ENCODE measurements at places on chromosomes 3 and 15. TPM values are rescaled to one million over a fixed set of nuclear protein-coding genes. Genes with fewer than 3 reads are reported as not detected.

DNA sequence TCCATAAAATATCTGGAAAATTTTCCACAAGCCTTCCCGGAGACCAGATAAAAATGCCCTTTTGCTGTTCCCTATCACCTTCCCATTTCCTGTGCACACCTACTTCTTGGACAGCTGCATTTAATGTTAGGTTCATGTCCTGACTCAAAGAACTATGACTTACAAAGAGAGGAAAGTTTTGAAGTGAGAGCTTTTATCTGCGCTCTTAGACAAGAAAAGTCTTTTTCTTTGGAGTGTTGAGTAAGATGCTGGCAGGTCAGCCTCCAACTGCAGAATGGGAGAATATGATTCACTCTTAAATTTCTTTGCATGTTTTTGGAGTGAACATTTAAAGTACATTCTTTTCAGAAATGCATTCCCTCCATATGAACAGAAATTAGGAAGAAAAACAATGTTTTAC, 147.3 kb upstream of the DPH6 start:
- DNase-seq = no peak

Gene NEK10
- 3.3 TPM for total RNA-seq

Gene LIPH
- 0.51 TPM for total RNA-seq

GRCh38 chr15:48427960-48428547, 96.8 kb downstream of the DUT start:
- DNase-seq = no peak

DNA sequence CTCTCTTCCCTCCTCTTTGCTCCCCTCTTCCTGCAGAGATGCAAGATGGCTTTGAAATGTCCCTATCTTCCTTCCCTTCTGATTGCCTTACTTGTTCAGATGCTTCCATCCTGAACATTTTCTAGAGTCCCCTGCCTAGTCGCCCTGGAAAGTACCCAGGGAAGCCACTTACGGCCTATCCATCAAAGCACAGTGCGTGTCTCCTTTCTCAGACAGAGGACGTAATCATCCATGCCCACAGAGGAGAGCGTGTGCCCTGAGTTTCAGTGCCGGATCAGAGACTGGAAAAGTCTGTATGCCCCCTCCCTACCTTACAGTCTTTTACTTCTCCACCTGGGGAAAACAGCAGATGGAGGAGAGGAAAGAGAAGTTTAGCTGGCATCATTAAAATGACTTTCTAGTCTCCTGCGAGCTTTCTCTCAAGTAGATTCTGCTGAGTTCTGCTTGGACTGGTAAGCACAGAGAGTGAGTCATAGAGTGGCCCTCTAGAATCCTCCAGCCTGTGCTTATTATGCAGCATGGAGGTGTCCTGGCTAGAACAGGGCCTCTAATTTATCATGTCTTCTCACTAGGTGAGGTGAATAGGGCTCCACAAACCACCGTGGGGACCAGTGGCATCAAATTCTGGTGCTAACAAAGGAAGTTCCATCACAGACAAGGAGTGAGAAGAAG, 114.6 kb downstream of the SLCO3A1 start:
- no peak for DNase-seq

GRCh38 chr15:38129531-38130204, 123.0 kb upstream of the SPRED1 start:
- no peak for DNase-seq

DNA sequence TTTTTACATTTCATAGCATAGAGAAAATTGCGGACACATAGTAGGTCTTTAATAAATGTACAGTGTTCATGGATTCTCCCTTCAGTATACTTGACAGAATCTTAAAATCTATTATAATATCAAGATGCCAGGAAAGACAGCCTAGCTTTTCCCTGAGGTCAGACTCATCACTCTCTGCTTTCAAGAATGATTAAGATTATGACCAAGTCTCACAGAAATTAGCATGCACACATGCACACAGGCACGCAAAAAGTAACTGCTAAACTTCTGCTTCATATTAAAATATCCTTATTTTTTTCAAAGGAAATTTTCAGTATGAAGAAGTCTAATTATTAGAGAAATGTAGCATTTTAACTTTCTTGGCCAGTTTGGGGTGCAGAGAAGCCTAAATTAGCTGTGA, 493.8 kb upstream of the NECTIN3 start:
- no peak for DNase-seq

DNA sequence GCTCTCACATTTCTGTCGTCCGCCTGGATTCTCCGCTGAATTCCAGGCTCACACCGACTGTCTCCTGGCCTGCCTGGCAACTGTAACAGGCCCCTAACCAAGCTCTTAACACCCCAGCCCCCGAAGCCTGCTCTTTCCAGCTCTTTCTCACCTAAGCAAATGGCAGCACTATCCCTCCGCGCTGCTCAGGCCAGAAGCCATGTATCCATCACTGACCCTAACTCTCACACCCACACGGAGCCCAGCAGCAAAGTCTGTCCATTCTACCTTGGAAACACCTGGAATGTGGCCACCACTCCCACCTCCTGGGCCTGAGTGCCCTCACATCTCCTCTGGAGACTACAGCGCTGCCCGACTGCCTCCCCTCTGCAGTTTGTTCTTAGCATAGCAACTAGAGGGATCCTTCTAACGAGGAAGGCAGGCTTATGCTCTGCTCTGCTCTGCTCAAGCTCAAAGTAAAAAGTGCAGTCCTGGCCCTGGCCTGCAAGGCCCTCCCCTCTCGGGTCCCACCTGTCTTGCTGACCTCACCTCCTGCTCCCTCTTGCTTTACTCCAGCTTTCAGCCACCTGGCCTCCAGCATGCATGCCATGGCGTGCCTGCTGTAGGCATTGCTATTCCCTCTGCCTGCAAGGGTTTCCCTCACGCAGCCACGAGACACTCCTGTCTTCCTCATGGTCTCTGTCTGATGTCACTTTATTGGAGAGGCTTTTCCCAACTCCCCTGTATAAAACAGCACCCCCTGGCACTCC, 27.2 kb downstream of the FEM1B start:
- DNase-seq = no peak

Gene FGF7
- total RNA-seq = 7.2 TPM

DNA sequence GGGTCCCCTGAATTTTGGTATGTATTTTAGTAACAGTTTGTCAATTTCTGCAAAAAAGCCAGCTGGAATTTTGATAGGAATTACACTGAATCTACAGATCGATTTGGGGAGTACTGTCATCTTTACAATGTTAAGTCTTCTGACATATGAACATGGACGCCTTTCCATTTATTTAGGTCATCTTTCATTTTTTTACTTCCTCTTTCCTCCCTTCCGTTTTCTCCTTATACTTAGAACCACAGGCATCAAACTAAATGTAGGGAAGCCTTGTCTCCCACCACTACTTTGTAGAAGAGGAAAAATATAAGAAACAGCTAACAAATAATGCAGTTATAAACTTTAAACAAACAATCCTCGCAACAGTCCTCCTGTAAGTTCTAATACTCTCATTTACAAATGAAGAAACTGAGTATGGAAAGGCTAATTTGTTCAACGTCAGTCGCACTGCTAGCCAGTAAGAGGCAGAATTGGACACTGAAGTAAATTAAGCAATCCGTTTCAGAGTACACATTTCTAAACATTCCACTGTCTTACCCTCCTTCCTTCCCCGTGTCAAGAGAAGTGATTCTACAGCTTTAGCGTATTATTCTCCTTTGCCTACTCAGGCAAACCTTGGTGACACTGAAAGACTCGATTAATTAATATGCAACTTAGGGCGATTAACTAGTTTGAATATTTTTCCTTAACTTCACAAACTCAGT, 25.6 kb downstream of the RHOA start:
- no peak for DNase-seq

DNA sequence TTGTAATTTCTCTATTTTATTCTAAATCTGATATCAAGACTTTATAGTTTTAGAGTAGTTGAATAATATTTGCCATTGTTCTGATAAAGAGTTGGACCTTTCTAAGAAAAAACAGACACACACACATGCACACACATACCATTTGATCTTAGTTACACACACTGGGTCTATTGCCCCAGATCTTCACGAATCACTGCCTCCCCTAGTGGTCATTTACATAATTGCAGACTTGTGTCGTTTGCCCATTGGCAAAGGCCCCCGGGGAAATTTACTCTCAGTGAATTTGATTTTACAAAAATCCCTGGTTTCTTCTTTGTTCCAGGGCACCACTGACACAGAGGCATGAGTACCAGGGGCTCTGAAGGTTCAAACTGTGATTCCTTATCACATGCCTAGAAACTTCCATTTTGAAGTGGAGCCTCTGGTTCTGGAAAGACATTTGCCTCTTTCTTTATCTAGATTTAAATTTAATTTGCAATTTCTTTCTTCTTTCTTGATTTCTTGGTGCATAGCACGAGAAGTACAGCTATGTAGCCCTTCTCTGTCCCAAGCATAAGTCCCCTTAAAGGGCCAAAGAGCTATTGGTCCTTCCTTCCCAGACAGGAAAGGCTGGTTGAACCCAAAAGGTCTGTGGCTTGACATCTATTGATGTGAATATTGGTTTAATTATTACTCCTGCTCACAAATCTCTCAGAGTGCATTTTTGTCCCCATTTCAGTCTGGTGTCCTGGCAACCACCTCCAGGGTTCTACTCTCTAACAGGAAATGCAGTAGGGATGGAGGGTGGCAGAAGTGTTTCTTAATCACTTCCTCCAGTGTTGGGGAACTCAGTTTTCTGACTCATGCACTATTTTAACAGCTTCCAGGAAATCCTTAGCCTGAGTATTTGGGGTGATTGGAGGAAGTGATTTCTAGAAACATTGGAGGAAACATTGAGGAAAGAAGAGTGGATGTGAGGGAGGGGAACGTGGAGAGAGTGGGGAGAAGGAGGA, 32.4 kb upstream of the SLC6A11 start:
- no peak for DNase-seq

Gene SERPINI2
- 0.46 TPM for total RNA-seq

DNA sequence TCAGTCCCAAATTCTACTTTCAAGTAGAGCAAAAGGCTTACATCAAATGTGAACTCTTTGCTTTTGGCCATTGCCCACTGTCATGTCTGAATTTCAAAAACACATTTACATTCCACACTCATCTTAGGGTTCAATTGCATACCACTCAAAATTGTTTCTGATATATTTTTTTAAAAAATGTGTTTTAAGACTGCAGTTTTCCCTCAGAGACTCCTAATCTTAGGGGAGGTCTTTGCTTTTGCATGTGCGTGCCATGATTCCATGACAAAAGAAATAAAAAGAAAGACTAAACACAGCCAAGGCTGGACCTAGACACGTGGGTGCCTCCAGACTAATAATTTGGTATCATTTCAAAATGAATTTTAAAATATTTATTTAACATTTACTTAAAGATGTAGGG, 396.8 kb upstream of the RASGRP1 start:
- DNase-seq = no peak

GRCh38 chr15:95664450-95664849, 666.0 kb upstream of the NR2F2 start:
- no peak for DNase-seq

Gene DUSP7
- total RNA-seq = 21.2 TPM

GRCh38 chr3:55796533-55796932, 309.4 kb upstream of the WNT5A start:
- no peak for DNase-seq

Gene CCDC39
- total RNA-seq = not detected

DNA sequence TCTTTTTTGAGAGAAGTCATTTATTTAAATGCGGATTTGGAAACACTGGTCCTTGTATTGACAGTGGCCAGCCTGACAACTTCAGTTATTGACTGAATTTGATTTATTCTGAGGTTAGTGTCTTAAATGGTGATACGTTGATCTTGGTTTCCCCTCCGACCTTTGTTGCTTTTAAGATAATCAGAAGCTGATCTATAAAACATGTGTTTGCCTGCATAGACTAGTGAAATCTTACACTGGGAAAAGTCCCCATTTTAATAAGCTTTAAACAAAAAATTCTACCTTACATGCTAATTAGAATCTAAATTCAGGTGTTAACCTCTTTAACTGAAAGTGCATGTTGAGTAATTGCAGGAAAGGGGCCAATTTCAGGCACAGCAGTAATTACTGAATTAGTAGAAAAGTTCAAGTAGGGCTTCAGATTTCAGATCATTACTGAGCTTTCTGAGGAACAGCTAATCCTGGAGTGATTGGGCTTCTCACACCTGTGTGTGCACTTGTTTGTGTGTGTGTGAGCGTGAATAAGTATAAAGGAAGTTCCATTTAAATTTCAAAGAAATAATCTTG, 221.4 kb downstream of the SOX2 start:
- DNase-seq = no peak

GRCh38 chr3:45347315-45348000, 40.9 kb upstream of the LARS2 start:
- DNase-seq = no peak

DNA sequence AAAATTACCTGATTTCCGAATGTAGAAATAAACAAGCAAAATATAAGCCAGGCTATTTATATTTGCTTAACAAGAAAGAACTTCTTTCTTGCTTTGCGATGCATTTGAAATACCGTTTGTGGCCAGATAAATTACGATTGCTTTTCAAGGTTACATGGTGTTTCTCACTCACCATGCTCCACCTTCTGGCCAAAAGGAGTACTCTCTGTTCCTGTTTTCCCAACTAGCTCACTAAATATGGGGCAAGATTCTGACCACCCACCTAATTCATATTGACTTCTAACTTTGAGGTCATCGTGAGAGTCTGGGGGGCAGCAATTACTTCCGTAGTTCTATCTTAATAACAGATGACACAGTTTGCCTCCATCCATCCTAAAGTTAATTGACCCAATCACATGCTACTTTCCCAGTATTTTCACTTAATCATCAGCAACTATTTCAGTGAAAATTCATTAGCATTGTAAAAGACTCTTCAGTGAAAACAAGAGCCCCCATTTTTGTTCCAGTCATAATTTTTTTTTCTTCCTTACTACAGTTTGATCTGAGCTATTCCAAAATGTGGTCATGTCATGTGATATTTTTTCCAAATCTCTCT, 25.9 kb downstream of the ACP3 start:
- DNase-seq = no peak

GRCh38 chr3:63945558-63946096, 33.4 kb upstream of the SCAANT1 start:
- DNase-seq = no peak

- peak; percentile 79 for DNase-seq
Measured at GRCh38 chr15:63156755-63157117, 541 bp downstream of the RPS27L start.

DNA sequence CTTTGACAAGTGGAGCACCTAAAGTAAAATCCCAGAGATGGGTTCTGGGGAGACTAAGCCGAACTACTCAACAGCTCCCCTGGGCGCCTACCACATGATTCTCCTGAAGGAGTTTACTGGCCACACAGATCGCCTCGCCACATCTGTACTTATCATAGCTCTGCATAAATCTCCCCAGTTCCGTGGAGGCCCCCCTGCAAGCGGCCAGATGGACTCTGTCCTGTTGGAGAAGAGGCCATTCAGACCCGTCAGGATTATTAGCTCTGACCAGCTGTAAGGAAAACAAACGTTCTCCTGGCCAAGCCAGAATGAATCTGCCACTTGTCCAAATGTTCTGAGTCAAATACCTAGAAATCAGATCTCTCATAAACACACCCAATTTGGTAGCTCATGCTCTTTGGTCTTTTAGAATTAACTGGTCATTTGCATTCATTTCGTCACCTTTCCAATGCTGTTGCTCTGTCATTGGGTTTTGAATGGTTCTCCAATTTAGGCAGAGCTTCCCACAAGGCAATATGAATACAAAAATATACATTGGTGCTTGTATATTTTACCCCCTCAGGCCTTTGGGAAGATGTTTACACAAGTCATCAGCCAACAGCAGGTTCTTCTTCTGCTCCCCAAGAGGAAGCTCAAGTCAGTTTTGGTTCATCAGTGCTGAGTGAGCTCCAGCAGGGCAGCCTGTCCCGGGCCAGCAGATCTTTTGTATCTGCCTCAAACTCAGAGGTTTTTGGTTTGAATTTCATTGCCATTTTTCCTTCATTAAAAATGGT, 124.5 kb downstream of the THSD4 start:
- DNase-seq = no peak
